ENCODE measurements at places on chromosomes 1 and 21.

DNA sequence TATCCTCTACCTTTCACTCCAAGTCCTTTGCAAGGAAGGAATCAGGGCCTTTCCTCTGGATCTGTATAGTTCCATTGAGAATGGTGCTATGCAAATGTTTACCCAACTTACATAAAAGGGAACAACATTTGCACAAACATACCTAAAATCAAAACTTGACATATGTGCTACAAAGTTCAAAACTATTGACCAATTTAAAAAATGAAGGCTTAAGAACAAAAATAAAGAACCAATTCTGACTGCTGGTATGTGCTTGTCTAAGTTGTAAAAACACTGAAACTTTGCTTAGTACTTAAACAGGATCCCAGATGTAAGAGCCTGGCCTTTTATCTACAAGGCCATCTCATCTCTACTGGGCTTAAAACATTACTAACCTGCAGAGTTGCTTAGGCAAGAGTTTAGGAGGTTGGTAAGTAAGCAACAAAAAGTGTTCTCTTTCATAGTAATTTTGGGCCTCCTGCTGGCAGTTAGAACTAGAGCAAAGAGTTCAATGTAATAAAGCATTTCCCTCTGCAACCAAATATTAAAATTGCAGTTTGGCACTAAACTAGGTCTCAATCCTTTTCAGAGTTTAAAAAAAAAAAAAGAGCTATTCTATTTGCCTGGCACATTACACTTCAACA is 2.0 kb downstream of the SCMH1 start:
- no peak for DNase-seq

GRCh38 chr21:38804030-38804788 is 1.5 kb upstream of the ETS2 start:
- no peak for DNase-seq

DNA sequence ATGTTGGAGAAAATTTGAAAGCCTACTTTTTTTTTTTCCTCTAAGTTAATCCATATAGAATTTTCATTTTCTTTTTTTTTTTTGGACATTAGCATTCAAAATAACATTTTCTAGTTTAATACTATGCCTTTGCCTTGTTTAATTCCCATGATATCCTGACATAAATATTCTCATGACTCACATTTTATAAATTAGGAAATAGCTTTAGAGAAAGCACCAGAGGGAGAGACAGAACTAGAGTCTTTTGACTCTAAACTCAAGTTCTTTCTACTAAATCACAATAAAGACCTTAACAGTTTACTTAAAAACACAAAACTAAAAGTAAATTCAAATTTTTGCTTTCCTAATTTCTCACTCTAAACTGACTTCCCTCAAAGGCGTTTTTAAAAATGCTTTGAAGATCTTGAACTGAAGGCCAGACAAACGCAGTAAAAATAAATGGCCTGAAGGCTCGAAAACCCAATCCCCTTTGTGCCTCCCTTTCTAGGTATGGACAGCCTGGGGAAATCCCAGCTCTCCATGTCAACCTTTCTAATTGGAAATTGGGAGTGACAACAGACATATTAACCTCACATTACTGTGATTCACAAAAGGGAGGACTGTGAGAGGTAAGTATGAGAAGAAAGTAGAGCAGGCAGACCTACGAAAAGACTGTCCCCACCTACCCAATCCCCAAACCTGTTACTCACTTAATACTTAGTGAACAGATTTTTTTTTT is 104.6 kb downstream of the ENAH start:
- DNase-seq, result no peak

GRCh38 chr1:187759825-187760333 is 931.1 kb downstream of the PLA2G4A start:
- DNase-seq, result no peak

- DNase-seq, result no peak
Measured at GRCh38 chr1:44310006-44310405, 45.1 kb downstream of the ERI3 start.

- peak; percentile 86 for DNase-seq
Measured at GRCh38 chr1:8162168-8162567, 136.1 kb upstream of the ERRFI1 start.

DNA sequence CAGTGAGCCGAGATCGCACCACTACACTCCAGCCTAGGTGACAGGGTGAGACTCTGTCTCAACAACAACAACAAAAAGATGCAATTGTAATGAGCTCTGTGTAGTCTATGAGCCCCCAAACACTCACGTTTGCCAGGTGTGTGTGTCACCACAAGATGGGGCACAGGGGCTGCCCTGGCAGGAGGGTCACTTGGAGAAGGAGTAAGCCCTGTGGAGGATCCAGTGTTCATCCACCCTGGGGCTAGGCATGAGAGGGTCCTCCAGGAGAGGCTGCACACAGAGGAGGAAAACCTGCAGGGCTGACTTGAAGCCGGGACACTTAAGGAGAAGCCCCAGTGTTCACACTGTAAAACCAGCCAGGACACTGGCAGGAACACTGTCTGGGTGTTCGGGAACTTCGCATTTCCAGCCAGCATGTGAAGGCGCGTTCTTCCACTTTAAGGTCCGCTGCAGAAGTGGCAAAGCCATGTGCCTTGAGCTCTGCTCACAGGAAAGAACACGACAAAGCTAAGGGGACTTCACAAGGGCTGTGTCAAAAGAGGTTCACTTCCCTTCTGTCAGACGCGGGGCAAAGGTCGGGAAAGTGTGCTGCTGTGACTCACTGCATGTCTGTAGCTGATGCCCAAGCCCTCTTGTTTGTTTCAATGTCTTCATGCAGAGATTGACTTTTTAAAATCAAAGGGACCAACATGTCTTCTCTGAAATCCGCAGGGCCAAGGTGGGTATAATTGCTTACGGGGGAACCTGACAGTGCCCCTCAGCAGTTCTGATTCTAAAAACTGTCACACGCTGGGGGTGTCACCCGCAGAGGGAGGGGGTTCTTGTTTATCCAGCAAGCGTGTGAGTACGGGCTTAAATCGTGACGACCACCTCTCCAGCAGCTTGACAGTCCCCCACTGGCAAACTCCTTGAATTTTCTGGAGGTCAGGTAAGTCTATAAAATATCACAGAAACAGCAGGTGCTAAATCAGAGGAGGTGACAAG is 102.8 kb downstream of the RIPK4 start:
- DNase-seq, result no peak

DNA sequence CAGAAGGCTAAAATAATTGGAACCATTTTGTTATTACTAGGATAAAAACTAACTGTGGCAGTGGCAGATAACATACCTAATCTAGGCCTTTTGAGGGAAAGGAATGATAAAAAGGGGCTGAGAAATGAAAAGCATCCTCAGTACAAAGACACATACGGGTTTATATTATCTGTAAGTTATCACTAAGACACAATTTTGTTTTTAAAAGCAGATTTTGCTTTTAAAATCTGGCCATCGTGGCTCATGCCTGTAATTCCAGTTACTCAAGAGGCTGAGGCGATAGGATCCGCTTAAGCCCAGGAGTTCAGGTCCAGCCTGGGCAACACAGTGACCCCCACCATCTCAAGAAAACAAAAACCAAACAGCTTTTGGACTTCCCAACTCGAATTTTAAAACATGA is 24.8 kb upstream of the HP1BP3 start:
- no peak for DNase-seq

DNA sequence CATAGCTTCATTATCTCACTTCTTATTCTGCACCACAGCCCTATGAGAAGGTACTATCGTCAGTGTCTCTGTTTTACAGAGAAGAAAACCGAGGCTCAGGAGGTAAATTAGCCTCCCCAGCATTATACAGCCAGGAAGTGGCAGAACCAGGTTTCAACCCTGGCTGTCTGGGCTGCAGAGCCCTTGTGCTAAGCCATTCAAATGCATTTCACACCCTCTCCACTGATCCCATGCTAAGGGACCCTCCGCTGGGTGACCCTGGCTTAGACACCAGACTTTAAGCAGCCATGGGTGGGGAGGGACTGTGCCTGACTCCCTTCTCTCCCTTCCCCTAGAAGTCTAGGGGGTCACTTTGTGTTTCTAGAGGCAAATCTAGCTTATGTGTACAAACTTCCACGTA is 87.5 kb downstream of the RRAGC start:
- DNase-seq, result no peak

DNA sequence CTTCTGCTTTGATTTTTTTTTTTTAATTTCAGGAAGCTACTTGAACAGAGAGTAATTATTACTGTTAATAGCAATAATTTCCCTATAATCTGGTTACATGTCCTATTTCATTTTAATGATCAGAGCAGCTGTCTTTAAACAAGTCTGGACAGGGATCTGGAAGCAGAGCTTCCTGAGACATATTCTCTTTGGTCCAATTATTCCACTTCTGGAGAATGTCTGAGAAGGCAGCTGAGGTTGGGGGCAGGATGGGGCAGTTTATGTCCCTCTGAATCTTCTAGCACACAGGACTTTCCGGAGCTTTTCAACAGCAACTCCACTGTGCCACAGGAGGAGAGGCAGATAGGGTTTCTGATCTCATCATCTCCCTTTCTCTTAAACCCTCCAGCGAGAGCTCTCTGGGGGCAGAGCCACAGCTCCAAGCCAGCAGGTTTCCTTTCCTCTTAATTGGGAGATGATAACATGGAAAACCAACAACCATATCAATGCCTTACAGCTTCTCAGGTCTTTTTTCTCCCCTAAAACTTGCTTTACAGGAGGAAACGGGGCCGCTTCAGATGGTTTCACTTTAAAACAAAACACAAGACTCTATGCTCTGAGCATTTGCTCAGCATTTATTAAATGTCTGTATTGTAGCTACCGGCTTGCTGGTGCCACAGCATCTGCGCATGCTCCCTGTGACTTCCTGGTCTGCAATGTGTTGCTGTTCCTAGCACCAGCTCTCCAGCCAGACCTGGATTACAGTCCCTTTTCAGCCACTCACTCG is 425.7 kb upstream of the USP24 start:
- DNase-seq, result no peak

Data from cerebellum (tissue), 4 donors.